ENCODE measurements at places on chromosomes 3 and 15.

DNA sequence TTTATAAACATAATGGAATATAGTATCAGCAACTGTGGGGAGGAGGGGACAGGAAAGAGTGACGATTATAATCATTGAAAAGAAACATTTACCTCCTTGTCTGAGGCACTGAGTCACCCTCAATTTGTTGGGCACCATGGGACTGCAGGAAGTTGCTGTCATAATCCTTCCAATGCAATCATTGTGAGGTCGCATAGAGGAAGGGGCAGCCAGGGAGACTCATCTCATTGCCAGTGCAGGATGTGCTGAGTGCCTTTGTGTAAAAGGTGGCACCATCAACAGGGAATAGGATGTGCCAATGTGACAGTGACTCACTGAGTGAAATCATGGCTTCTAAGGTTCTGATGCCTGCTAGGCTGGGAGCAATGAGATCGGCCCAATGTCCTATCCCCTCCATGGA lies 300.4 kb upstream of the ADAMTS9 start:
- DNase-seq = no peak

DNA sequence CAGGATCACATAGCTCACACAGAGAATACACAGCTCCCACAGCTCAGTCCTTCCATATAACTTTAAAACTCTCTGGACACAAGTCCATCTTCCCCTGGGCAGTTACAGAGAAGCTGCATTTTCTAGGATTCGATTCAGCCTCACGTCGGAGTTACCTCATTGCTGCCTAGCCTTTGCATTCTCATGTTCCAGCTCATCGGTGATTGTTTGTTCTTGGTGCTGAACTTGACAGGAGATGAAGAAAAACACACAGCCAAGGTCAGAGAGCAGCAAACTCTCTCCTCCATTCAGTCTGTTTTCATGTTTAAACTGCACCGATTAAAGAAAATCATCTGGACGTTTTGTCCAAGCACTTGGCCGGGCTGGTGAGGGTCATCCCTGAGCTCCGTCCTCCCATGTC lies 375.5 kb upstream of the CFAP20DC start:
- DNase-seq = no peak

DNA sequence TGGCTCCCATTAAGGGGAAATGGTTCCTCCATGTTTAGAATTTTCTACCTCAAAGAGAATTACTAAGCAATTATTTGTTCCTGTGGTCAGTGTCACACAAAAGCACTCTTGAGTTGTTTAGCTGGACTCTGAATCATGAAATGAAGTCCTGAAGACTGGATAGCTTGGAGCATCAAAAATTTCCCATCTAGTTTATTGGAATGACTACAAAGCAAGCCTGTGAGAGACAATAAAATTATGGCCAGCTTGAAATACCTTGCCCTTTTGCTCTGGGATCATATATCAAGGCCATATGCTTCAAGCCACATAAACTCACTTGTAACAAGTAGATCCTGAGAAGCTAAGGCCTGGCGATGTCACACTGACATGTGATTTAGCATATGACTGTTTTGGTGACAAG lies 292.3 kb downstream of the TIGIT start:
- no peak for DNase-seq

GRCh38 chr15:39752991-39753390 lies 29.6 kb downstream of the FSIP1 start:
- no peak for DNase-seq

Measured in HS-5 (cell line).